Renal pelvis (tissue), 12 donors: ENCODE measurements at places on chromosomes 12 and 14. TPM values are rescaled to one million over a fixed set of nuclear protein-coding genes. Genes with fewer than 3 reads are reported as not detected.

CCDC198 gene
- 595 TPM for polyA plus RNA-seq

ATF7IP gene
- polyA plus RNA-seq: 51.7 TPM

SLC6A12 gene
- polyA plus RNA-seq: 15.3 TPM

TC2N gene
- 9.6 TPM for polyA plus RNA-seq

HCAR3 gene
- polyA plus RNA-seq: 0.10 TPM

MGAT4C gene
- 1.6 TPM for polyA plus RNA-seq

RAD51AP1 gene
- polyA plus RNA-seq: 26.2 TPM

SMCO3 gene
- 2.3 TPM for polyA plus RNA-seq

WASHC3 gene
- 48.7 TPM for polyA plus RNA-seq

KCNH5 gene
- 0.16 TPM for polyA plus RNA-seq

MARCHF9 gene
- polyA plus RNA-seq: 23.4 TPM

AMDHD1 gene
- polyA plus RNA-seq: 1.0 TPM

OR6C1 gene
- polyA plus RNA-seq: not detected

BIN2 gene
- polyA plus RNA-seq: 3.0 TPM

RERGL gene
- 11.0 TPM for polyA plus RNA-seq

SYNE2 gene
- polyA plus RNA-seq: 171 TPM

ACVRL1 gene
- 34.3 TPM for polyA plus RNA-seq

KRT7 gene
- polyA plus RNA-seq: 83.1 TPM

BEGAIN gene
- 3.0 TPM for polyA plus RNA-seq

TBX3 gene
- 86.6 TPM for polyA plus RNA-seq

MYH7 gene
- 0.62 TPM for polyA plus RNA-seq

ACTR10 gene
- polyA plus RNA-seq: 96.6 TPM

CREBL2 gene
- 31.1 TPM for polyA plus RNA-seq

LTB4R2 gene
- polyA plus RNA-seq: 4.4 TPM

CLEC2D gene
- polyA plus RNA-seq: 21.4 TPM

OVCH1 gene
- polyA plus RNA-seq: 0.49 TPM

DDIT3 gene
- 31.3 TPM for polyA plus RNA-seq

HRK gene
- 0.22 TPM for polyA plus RNA-seq

HOXC9 gene
- 25.7 TPM for polyA plus RNA-seq

RASSF9 gene
- 14.5 TPM for polyA plus RNA-seq

WIF1 gene
- polyA plus RNA-seq: 4.1 TPM

MGP gene
- polyA plus RNA-seq: 36.0 TPM

SYNDIG1L gene
- polyA plus RNA-seq: 0.30 TPM

BHLHE41 gene
- 2.0 TPM for polyA plus RNA-seq

HEATR5A gene
- 17.2 TPM for polyA plus RNA-seq

TOMM20L gene
- polyA plus RNA-seq: 2.3 TPM

NUAK1 gene
- polyA plus RNA-seq: 9.7 TPM
